Cardiac septum (tissue), 1 donor: ENCODE measurements at places on chromosomes 16 and 17.
A peak's percentile ranks its signal among the peaks of the same experiment; 100 is the strongest.

DNA sequence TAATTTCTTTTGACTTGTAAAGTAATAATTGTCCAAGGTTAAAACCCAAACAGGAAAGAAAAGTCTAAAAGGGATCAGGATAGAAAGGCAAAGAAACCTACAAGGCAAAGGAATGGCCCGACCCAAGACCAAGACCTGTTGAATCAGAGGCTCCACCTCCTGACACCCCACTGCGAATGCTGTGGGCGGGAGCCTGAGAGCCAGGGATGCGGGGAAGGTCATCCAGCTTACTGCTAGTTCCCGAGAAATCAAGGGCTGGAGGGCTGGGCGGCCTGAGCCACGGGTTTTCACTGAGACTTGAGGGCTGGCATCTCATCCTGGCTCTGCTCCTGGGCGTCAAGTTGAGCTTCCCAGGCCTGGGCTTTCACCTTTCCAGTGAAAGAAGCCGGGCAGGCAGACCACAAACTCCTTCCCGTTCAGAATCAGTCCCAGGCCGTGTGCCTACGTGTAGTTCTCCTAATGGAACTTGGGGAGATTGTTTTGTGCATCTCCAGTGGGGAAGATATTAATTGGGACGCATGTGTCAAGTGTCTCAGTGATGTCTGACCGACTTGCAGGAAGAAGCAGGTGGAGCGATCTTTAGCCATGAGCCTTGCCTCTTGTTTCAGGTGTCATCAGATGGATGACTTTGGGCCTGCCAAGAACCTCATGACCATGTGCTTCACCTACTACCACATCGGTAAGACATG, 36.9 kb downstream of the CIBAR2 start:
- no peak for DNase-seq

DNA sequence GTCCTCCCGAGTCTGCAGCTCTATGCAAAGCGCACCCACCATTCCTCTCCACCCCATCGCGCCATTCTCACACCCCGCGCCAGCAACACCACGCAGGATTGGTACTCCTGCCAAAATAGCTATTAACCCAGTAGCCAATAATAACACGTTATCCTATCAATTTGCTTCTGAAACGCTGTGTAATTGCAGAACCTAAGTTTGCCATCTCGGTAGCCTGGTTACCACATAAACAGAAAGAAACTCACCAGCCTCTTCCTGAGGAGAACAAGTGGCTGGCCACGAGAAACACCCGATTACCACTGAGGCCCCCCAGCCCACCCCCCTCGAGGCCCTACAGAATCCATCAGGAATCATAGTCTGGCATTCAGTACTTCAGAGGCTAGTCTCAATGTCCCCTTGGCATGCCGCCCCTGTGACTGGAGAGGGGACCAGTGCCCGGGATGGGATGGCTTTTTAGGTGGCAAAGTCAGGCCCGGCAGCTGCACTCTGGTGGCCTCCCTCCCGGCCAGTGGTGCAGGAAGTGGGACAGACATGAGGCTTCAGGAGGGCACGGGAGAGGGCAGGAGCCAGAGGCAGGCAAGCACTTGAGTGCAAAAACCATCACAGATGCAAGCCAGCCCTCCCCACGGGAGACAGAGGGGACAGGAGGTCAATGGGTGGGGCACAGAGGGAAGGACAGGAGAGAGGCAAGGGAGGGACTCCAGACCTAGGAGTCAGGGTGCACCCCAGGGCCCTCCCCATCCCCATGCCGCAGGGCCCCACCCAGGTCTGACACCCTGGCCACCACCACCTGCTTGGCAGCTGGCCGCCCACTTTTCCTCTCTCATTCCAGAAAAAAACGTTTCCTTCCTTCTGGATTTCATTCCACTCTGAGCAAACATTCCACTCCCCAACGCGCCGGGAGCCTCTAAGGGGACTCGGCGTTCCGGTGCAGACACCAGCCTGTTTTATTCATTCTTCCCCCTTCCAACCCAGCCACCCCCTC, 192.5 kb downstream of the ZNF423 start:
- no peak for DNase-seq

GRCh38 chr17:2070241-2071023, 15.5 kb downstream of the HIC1 start:
- DNase-seq, result no peak

DNA sequence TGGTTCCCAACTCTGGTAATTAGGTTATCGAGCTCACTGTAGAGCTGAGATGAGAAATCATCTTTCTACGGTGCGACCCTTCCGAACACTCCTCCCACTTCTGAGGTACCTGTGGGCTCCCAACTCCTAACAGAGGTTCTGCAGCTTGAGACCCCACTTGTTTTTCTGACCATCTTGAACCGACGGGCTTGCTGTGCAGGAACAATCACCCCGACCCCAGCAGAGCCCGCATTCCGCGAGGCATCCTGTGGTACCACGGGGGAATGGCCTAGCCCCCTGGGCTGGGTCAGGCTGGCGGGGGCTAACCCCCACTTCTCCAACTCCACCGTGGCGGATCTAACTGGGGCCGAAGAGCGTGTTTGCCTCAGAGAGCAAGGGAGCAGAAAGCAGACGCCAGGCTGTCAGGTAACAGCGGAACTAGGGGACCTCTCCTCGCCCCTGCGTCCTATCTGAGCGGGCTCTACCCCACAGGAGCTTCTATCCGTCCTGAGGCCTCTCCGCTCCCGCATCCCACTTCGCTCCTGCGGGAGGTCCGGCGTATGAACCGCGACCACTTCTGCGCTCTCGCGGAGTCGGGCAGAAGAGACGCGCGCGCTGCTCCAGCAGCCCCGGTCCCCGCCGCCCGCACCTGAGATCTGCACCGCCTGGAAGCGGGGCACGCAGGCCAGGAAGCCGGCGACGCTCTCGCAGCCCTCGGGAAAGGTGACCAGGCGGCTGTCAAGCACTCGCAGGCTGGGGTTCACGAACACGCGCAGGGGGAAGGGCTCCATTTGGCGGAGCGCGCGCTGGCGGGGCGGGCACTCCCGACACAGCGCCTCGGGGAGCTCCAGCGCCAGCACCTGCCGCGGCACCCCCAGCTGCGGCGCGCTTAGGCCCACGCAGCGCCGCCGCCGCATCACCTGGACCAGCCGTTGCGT, 761 bp downstream of the PDF start:
- DNase-seq, result peak; percentile 76

GRCh38 chr16:81575834-81576233, 131.2 kb downstream of the CMIP start:
- DNase-seq, result no peak

DNA sequence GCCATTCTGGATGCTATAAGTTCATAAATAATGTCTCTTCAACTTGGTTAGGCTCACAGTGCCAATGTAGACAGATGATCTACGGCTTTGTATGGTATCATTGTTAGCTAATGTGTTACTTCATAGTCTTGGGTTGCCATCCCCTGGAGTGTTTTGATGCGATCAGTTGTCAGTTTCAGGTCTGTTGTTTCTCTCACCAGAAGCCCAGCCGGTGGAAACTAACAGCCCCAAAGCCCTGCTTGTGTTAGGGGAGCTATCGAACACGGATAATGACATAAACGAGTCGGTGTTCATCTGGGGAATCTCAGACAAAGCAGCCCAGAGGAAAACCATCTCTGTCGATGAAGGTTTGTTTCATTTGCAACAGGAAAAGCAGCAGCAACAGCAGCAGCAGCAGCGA, 107.4 kb upstream of the ANKFN1 start:
- DNase-seq, result no peak

GRCh38 chr16:49662569-49662968, 193.3 kb downstream of the ZNF423 start:
- no peak for DNase-seq

DNA sequence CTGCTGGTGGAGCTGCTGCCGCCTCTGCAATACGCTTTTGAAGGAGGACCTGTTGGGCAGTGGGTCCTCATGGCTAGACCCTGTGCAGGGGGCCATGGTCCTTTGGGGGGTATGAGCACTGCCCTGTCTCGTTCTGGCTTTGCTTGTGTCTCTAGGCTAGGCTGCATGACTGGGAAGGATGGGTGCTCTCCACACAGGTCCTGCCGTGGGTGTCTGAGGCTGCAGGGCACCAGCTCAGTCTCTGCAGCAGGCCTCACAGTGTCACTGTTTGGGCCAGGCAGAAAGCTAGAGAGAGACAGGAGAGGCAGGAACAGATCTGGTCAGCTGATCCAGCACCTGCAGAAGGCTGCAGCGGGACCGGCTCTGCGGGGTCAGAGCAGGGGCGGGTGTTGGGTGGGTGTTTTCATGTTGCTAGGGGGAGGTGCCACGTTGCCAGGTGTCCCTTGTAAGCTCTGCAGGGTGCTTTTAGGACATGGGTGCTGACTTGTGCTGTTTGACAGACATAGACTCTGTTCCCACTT, 111.4 kb downstream of the SNX29 start:
- peak; percentile 74 for DNase-seq

DNA sequence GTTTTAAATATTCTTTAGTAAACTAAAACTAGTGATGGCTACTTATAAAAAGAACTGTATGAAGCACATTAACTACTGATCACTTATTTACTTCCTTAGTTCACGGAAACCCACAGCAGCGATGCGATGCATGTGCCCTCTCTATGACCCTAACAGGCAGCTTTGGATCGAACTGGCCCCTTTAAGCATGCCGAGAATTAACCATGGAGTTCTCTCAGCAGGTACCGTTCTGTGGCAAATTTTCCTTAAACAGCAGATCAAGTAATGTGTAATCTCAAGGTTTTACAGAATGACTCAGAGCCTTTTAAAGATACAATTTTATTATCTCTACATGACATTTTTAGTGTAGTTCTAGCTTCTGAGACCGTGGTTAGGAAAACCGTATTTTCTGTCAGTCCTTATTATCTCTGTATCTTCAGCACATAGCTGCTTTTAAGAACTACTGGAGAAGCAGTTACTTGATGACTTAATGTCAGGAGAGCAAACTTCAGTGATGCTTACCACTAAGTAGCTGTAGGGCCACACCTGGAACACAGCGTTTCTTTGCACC, 43.0 kb downstream of the GAN start:
- no peak for DNase-seq

- DNase-seq, result peak; percentile 89
Observed at GRCh38 chr16:11639925-11640899, 28.0 kb upstream of the SNN start.

GRCh38 chr17:8798846-8799569, at the start of gene MFSD6L:
TSS of gene MFSD6L (minus strand) at chr17:8799365. CDS start at chr17:8799120, 245 bp downstream.
- no peak for DNase-seq

DNA sequence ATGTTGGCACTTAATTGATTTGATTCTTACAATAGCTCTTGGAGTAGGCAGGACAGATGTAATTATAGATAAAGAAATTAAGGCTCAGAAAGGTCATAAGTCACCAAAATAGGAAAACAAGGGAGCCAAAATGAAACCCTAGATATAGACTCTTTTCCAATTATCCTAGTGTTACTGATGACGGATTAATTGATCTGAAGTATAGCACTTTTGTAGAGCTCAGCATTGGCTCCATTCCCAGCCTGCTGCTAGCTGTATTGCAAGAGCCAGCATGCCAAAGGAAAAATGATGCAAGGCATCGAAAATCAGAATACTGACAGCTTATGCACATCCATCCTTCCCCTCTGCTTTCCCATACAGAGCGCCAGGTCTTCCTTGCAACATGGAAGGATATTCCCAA, 21.6 kb upstream of the RASL10B start:
- DNase-seq, result no peak

- no peak for DNase-seq
Observed at GRCh38 chr16:471353-472198, 46.1 kb downstream of the RAB11FIP3 start.

GRCh38 chr16:84294117-84294516, 561 bp upstream of the WFDC1 start:
- no peak for DNase-seq
